CD14-positive monocyte (primary cell): ENCODE measurements at places on chromosomes 3 and 15.

DNA sequence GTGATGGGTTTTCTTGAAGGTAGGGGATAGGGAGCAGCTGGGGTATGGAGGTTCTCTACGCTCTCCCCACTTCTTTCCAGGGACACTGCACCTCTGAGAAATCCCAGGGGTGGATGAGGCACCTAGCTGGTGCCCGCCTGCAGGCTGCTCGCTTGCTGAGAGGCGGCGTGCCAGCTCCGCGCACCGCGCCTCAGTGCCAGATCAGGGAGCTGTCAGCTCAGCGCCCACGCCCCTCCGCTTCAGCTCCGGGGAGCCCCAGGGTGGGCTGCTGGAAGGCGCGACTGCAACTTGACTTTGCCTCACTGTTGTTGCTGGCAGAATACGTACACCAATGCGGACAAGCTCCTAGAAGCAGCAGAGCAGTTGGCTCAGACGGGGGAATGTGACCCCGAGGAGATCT, 345.7 kb upstream of the UMPS start:
- no peak for DNase-seq

GRCh38 chr3:10454907-10455544, 50.4 kb downstream of the ATP2B2 start:
- DNase-seq, result no peak

- DNase-seq, result no peak
Measured at GRCh38 chr15:67809441-67809840, 15.9 kb upstream of the SKOR1 start.

DNA sequence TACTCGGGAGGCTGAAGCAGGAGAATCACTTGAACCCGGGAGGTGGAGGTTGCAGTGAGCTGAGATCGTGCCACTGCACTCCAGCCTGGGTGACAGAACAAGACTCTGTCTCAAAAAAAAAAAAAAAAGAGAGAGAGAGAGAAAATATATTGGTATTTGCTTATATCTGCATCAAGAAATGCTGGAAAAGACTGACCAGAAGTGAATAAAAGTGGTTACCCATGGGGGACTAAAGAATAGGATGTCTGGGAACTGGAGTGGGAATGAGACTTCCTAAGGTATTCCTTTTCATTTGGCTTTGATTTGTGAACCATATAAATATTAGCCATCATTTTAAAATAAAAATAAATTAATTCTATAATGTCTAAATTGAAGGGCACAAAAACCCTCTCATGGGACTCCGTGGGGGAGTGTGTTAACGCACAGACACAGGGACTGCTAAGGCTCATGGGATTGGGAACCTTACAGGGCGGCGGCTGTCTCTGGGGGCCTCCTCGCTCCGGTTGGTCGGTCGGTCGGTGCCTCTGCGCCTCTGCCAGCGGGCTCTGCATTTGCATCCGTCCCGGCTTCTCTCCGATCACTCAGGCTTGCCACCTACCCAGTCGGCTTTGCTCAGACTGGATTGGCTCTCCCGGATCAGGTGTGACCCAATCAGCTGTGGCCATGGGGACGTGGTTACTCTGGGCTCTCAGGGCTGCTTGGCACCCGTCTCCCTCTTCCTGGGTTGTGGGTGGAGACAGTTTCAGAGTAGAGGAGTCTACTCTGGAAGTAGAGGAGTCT, 12.7 kb upstream of the TSPAN3 start:
- peak; percentile 81 for DNase-seq

- DNase-seq, result no peak
Measured at GRCh38 chr3:40237889-40238571, 71.5 kb upstream of the EIF1B start.

GRCh38 chr15:41919954-41920538, 26.2 kb upstream of the SPTBN5 start:
- no peak for DNase-seq

GRCh38 chr3:15955968-15956367, 158.2 kb upstream of the ANKRD28 start:
- DNase-seq, result no peak

DNA sequence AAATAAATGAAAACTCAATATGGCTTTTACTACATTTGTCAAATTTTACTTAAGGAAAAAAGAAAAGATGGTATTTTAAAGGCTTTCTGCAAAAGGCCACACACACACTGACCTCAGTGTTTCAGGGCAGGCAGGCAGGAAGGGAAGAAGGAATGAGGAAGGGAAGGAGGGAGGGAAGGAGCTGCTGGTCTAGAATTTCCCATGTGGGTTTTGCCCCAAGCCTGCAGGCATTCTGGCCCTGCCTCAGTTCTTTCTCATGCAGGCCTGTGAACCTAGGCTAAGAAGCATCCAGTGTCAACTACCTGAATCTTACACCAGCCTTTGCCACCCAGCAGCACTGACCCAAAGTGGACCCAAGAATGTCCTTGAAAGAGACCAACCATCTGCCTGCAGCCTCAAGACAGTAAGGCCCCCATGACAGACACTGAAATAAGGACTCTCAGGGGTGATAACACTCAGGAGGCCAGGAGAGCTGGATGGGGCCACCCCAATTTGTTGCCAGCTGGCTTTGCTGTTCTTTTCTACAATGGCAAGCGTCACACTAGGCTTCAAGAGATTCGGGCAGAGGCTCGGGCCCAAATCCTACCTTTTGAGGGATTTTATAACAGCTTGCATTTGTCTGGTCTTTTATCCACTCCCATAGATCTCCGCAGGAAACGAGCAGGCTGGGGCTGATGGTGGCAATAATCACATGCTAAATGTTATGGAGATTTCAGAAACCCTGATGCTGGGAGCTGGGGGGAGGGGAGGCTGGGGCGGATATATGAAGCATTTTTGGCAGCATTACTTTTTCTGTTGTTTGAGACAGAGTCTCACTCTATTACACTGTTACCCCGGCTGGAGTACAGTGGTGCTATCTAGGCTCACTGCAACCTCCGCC, 51.4 kb downstream of the XXYLT1 start:
- DNase-seq, result no peak

- no peak for DNase-seq
Measured at GRCh38 chr3:60186359-60186758, 1064.9 kb downstream of the FHIT start.

DNA sequence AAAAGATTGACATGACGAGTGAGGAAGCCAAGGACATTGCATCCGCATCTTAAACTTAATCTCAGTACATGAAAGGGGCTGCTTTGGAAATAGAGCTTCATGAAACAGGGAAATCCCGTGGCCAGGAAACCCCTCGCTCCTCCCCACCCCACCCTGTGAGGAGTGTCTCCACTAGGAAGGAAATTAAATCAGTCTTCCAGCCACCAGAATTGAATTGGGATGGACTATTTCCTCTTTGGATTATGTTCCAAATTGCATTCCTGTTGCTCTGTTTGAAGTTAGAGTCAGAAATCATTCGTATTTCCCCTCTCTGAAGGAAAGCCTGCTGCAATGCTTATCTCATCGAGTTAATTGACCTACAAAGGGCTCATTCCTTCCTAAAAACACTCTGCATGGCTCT, 35.8 kb downstream of the CLDN11 start:
- DNase-seq, result no peak

DNA sequence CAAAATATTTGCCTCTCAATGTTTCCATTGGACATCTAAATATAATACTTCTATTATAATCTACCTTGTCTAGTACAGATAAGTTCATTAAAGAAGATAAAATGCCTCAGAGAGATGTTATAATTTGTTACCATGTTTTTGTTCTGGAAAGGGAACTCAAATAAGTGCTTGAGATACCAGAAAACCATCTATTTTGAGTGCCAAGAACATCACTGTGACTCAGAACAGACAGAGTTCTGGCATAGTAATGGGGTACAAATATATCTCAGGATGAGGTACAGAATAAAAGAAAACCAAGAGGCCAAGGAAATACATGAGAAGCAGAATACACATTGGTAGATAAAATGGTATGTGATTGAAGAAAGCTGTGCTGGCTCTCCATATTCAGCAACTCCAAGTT, 58.9 kb downstream of the IMPG2 start:
- DNase-seq, result no peak

- no peak for DNase-seq
Measured at GRCh38 chr3:181541414-181541813, 170.3 kb upstream of the SOX2 start.

DNA sequence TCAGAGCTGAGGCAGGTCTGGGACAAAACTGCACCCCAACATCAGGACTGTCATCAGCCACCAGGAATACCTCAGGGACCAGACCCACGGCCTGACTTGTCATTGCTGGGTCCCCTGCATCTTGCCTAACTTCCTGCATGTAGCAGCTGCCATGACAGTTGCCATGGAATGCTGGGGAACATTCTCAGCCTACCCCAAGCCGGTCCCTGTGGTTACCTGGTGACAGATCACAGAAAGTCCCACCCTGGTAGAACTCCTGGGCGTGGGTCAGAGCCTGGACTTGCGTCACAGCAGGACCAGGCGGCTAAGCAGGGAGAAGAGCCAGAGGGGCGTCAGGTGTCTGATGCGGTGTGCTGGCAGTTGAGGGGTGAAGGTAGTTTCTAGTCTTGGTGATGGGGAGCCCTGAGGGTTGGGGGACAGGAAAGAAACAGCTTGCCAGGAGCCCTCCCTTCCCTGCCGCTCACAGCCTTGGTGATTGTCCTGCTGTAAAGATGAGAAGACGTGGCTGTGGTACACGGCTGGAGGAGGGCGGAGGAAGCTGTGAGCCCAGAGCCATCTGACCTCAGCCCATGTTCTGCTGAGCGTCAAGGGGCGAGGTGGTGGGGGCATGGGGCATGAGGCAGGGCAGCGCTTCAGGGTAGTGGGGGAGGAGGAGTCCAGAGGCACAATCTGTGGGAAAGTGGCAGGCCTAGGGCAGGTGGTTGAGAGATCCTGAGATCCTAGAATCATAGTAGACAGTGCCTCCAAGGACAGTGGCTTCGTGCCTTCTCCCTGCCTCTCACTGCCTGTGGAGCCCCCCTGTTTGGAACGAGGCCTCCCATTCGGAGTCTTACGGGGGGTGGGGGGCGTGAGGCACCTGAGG, 5.4 kb downstream of the H1-8 start:
- no peak for DNase-seq

GRCh38 chr15:52466134-52466701, 62.5 kb downstream of the MYO5A start:
- DNase-seq, result peak; percentile 88

GRCh38 chr3:197014942-197015575, 14.6 kb downstream of the MELTF start:
- DNase-seq, result no peak

- DNase-seq, result no peak
Measured at GRCh38 chr3:182716114-182716688, 77.1 kb upstream of the ATP11B start.

DNA sequence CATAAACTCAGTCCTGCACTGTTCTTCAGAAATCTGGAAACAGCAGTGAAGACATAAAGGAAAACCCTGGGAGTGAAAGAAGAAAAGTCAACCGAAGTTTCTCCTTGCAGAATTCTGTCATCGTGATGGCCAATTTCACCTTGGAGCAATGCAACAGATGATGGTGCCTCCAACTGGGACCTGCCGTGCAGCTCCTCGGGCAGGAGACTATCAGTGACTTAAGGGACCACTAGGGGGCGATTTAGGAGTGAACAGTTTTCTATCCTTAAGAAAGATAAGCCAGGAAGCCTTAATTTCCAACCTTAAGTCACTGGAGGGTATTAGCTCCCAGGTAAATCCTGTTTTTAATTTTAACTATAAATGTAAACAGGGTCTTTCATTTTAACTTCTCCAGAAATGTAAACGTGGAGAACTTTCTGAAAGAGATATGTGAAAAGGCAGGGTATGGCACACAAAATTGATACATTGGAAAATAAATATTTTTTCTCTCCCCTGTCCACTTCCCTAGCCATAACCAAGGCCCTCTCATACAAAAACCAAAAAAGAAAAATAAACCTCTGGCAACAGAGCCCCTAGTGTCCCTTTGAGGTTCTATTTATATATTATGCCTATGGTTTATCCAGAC, 116.3 kb downstream of the PDZRN3 start:
- peak; percentile 22 for DNase-seq

- DNase-seq, result peak; percentile 46
Measured at GRCh38 chr3:126245811-126246727, 65.7 kb upstream of the ALDH1L1 start.

- no peak for DNase-seq
Measured at GRCh38 chr15:73946795-73947370, 20.6 kb downstream of the LOXL1 start.

DNA sequence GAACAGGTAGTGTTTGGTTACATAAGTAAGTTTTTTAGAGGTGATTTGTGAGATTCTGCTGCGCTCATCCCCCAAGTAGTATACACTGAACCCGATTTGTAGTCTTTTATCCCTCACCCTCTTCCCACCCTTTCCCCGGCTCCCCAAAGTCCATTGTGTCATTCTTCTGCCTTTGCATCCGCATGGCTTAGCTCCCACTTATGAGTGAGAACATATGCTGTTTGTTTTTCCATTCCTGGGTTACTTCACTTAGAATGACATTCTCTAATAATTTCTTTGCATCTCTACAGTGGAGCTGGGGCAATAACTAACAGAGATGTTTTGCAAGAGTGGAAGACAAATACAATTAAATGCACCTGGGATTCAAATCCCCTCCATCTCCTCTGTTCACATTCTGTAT, 93.2 kb downstream of the TP63 start:
- no peak for DNase-seq

GRCh38 chr3:27559835-27560234, 75.7 kb upstream of the SLC4A7 start:
- no peak for DNase-seq

DNA sequence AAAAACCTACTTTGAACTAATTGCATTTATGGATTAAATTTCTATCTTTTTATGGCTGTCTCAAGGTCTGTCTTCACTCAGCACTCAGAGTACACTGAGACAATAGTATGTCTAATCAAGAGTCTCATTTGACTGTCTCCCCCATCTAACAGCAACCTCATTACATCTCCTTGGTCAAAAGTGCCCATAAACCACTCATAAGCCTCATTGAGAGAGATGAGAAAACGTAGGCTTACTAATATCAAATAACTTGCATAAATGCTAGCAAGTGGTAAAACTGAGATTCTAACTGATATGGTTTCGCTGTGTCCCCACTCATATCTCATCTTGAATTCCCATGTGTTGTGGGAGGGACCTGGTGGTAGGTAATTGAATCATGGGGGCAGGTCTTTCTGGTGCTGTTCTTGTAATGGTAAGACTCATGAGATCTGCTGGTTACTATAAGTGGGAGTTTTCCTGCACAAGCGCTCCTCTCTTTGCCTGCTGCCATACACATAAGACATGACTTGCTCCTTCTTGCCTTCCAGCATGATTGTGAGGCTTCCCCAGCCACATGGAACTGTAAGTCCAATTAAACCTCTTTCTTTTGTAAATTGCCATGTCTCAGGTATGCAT, 113.9 kb downstream of the TFDP2 start:
- DNase-seq, result no peak

GRCh38 chr15:62359416-62359815, 194.3 kb upstream of the C2CD4B start:
- no peak for DNase-seq

- no peak for DNase-seq
Measured at GRCh38 chr3:16112910-16113504, 61.5 kb upstream of the GALNT15 start.

GRCh38 chr3:46917257-46917656, 39.7 kb downstream of the PTH1R start:
- no peak for DNase-seq

GRCh38 chr3:128590948-128591347, 59.7 kb downstream of the RPN1 start:
- no peak for DNase-seq

- no peak for DNase-seq
Measured at GRCh38 chr3:126442094-126442855, 33.4 kb downstream of the ZXDC start.
